Stimulated activated CD8-positive, alpha-beta memory T cell treated with anti-CD3 and anti-CD28 coated beads, Interleukin-7, amount 100 ng/mL, for 1 hour (primary cell): ENCODE measurements at places on chromosomes 16 and 17.

DNA sequence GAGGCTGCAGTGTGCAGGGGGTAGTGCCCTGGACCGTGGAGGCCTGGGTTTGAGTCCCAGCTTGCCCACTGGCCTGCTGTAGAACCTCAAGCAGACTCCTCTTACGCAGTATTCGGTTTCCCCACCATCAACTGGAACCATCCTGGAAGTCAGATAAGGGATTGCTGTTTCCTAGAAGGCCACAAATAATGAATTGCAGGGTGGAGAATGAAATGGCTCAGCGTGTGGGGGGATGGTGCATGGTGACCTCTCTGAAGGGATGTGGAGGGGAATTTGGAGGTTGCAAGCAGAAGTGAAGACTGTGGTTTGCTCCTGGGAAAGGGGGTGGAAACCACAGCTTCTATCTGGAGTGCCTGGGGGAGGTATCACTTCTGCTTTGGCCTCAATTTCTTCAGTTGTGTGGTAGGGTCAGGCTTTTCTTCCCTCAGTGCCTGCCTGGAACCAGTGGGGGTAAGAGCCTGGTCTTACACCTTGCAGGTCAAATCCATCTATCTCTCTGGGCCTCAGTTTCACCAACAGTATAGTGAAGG lies 1.7 kb downstream of the ADGRG5 start:
- no peak for DNase-seq

- no peak for DNase-seq
Observed at GRCh38 chr16:19377864-19378263, 39.8 kb upstream of the TMC5 start.

- DNase-seq = no peak
Observed at GRCh38 chr17:81454473-81454872, 58.1 kb downstream of the ACTG1 start.

DNA sequence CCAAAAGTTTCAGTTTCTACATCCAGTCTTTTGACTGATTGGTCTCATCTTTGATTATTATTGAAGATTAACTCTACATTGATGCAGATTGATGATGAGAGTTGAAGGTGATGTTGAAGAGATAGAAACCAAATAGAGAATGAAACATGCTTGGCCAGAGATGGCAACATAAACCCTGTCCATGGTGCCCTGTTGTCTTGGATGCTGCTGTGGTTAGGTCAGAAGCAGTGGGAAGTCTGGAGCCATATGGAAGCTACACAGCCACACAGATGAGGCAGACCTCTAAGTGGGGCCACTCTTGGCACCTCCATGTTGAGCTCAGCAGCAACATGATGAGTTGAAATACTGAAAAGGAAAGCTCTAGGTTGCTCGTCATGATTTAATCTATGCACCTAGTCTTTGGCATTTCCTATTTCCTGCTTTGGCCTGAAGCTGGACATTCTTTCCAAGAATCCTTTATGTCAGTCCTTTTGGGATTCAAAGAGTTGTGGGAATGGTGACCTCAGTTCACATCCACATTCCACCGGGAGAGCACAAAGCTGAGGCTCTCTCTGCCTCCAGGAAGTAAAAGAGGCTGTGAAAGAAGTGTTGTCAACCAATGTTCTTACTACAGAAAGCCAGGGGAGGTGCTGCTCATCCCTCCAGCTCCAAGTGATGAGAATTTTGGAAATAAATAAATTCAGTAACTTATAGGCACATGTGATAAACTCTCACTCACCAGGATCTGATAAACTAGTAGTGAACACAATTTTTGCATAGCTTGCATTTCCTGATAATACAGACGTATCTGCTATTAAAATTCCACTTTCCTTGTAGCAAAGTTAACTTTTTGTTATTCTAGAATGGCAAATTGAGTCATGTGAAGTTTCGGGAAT lies 127.7 kb upstream of the MAF start:
- no peak for DNase-seq

DNA sequence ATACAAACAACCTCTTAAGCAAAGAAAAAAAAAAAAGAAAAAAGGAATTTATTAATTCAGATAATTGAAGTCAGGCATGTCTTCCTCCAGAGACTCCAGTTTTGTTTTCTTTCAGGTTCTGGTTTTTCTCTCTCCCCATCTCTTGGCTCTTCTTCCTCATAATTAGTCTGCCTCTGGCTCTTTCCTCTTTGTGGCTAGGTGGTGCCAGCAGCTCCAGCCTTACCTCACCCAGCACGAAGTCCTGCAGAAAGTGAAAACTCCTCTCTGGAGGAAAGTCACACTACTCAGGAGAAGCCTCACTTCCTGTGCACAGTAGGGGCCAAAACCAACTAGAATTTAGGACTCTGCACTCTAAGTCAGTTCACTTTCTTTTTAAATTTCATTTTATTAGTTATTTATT lies 10.3 kb upstream of the NFAT5 start:
- no peak for DNase-seq

- no peak for DNase-seq
Observed at GRCh38 chr16:77298418-77299360, 99.5 kb downstream of the SYCE1L start.

DNA sequence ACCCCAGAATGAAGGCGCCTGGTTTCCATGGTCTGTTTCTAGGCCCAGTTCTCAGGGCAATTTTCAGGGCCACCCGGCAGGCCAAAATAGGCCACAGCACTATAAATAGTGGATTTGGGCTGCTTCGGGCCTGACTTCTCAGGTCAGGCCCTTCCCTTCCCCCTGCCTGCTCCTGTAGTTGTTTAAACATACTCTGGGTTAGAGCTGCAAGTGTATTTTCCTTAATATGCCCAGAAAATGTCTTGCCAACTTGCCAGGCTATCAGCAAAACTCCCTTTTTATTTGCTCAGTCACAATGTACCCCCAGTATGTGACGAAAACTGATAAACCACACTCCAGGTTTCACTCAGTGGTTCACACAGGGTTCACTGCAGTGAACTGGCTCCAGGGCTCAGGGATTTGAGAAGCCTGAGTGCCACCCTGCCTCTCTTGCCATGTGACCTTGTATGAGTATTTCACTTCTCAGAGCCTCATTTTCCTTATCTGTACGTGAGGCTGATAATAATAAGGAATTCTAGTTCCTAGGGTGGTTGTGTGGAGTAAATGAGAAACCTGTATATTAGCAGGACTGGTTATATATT lies 76.5 kb downstream of the GPRC5B start:
- no peak for DNase-seq

DNA sequence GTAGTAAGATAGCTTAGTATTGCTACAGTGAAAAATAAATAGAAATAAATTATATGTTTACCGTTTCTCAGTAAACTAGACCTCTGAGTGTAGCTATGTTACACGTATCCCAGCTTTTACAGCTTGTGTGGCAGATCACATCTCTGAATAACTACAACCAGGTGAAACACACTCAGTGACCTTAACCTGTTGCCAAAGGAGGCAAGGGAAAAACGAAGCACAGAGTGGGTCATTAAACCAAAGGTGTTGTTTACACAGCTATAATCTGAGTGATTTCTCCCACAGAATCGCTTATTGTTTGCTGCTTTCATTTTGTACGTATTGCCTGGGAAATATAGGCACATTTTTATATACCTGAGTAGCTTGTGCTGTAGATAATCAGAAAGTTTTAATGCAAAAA lies 688.2 kb upstream of the KIF2B start:
- DNase-seq = no peak

DNA sequence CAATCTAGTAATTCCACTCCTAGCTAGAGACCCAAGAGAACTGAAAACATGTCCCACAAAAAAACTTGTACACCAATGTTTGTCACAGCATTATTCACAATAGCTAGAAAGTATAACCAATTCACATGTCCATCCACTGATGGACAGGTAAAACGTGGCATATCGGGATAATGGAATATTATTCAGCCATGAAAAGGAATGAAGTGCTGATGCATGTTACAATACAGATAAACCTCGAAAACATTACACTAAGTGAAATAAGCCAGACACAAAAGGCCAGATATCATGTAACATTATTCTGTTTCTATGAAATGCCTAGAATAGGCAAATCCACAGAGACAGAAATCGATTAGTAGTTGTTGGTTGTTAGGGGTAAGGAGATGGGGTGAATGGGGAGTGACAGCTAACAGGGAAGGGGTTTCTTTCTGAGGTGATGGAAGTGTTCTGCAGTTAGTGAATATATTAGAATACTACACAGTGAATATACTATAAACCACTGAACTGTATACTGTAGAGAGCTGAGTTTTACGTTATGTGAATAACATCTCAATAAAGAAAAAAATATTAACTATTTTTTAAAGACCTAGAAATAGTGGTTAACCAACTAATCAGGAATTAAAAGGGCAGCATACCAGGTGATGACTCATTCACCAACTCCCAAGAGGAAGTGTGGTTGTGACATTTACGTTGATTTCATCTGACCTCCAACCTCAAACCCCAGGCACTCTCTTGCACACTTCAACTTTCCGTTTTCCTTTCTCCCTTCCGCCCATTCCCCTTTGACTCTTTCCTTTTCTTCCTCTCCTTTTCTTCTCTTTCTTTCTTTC lies 48.6 kb downstream of the GAS7 start:
- DNase-seq = no peak

DNA sequence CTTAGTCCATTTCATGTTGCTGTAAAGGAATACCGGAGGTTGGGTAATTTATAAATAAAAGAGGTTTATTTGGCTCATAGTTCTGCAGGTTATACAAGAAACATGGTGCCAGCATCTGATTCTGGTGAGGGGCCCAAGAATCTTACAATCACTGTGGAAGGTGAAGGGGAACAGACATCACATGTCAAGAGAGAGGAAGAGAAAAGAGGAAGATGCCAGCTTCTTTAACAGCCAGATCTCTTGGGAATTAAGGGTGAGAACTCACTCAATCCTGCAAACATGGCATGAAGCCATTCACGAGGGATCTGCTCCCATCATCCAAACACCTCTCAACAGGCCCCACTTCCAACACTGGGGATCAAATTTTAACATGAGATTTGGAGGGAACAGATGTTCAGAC lies 49.5 kb downstream of the BMERB1 start:
- no peak for DNase-seq

DNA sequence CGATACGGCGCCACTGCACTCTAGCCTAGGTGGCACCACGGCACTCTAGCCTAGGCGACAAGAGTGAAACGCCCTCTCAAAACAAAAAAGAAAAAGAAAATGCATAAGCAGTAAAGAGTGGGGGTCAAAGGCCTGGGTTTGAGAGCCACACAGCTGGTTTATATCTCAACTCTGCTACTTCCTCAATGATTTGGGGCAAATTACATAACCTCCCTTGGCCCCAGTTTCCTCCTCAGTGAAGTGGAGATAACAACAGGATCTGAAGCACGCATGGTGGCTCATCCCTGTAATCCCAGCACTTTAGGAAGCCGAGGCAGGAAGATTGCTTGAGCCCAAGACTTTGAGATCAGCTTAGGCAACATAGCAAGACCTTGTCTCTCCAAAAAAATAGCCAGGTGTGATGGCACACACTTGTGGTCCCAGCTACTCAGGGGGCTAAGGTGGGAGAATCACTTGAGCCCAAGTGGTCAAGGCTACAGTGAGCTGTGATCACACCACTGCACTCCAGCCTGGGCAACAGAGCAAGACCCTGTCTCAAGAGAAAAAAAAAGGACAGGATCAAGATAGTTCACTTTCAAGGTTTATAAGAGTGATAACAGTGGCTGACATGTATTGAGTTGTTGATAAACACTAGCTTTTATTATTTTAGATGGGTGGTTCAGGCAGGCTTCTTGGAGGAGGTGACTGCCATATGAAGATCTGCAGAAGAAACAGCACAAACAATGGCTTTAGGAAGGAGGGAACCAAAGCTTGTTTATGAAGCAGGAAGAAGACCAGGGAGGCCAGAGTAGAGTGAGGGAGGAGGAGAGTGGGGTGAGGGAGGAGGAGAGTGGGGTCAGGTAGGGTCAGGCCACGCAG lies 8.5 kb upstream of the COG1 start:
- no peak for DNase-seq

DNA sequence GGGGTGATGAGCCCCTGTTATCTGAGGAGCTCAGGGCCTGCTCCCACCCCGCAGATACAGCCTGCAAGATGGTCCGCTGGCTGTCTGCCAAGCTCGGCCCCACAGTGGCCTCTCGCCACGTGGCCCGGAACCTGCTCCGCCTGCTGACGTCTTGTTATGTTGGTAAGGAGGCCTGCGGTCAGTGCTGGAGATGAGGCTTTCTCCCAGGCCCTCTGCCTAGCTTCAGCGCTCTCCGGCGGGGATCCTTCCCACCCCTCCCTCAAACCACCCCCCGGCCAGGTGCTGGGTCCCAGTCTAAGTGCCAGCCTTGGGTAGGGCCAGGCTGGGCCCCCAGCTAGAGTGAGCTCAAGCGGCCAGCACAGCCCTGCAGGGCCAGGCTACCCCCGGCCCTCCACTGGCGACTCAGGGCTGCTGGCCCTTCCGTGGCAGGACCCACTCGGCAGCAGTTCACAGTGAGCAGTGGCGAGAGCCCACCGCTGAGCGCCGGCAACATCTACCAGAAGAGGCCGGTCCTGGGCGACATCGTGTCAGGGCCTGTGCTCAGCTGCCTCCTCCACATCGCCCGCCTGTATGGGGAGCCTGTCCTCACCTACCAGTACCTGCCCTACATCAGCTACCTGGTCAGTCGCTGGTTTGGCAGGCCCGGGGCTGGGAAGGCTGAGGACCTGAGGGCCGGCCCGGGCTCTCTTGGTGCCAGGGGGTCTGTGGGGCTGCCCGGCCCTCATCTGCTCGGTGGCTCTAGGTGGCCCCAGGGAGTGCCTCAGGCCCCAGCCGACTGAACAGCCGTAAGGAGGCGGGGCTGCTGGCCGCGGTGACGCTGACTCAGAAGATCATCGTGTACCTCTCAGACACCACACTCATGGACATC lies 6.1 kb downstream of the WDR81 start:
- no peak for DNase-seq

- DNase-seq = no peak
Observed at GRCh38 chr17:11274106-11274505, 33.1 kb downstream of the SHISA6 start.

GRCh38 chr17:32341141-32341856 lies 674 bp downstream of the C17orf75 start:
- no peak for DNase-seq

DNA sequence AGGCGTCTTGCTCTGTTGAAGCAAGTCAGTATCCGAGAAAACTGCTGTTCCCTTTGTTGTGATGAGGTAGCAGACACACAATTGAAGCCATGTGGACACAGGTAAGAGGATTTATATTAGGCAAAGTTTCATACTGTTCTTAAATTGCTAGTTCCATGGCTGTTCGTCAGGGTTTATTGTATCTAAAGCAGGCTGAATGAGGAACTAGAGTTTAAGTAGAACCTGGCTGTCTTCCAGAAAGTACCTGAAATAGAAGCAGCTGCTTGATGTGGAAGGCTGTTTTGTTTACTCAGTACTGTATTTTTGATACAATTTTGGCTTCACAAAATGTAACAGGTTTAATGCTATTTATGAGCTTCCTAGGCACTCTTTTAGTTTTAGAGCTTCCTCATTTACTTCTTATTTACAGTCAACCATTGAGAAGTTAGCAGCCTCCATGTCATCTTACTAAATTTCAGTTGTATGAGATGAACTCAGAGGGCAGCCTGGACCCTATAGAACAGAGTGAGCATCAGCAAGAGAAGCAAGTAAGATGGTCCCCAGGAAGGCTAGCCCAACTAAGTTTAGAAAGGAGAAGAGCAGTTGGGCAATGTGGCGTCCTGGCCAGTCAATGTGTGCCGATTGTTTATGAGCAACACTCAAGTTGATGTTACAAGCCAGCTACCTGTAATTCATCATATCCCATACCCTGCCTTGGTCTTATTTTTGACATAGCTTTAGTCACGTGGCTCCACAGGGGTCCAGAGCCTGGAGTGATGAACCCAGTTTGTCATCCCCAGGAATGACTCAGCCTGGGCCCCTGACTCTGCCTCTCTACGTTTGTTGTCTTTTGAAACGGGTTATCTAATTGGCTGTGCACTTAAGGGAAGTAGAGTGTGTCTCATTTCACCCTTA lies 9.7 kb upstream of the ARL2BP start:
- no peak for DNase-seq
